Renal pelvis (tissue), 12 donors: ENCODE measurements at places on chromosomes 12 and 14.

- no peak for DNase-seq
Measured at GRCh38 chr12:119704065-119704747, 36.3 kb downstream of the PRKAB1 start.

DNA sequence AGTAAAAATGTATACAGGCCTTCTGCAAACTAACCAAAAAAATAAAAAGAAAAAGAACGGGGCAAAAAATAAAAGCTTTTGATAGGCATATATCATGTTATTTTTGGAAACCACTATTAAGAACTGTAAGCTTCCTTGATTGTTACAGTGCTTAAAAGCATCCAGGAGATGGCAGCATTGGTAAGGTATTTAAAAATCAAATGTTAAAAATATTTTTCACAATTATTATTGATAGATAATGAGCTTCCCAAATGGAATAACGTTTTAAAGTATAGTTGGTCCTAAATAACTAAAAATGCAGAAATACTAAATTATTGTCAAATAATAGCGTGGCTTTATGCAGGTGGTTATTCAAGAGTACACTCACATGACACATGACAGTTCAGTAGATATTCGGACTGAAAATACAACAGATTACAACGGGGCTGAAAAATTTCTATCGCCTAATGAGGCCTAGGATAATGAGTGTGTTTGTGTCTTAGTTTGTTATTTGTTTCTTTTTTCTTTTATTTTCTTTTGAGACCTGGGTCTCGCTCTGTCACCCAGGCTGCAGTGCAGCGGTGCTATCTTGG, 127.2 kb upstream of the ATF7IP start:
- DNase-seq = no peak

GRCh38 chr14:71658261-71658860, 273.9 kb upstream of the RGS6 start:
- DNase-seq = no peak

GRCh38 chr12:4960030-4960429, 50.3 kb downstream of the KCNA1 start:
- no peak for DNase-seq

- DNase-seq = peak; percentile 76
Measured at GRCh38 chr12:31371256-31371620, 45.3 kb upstream of the SINHCAF start.

DNA sequence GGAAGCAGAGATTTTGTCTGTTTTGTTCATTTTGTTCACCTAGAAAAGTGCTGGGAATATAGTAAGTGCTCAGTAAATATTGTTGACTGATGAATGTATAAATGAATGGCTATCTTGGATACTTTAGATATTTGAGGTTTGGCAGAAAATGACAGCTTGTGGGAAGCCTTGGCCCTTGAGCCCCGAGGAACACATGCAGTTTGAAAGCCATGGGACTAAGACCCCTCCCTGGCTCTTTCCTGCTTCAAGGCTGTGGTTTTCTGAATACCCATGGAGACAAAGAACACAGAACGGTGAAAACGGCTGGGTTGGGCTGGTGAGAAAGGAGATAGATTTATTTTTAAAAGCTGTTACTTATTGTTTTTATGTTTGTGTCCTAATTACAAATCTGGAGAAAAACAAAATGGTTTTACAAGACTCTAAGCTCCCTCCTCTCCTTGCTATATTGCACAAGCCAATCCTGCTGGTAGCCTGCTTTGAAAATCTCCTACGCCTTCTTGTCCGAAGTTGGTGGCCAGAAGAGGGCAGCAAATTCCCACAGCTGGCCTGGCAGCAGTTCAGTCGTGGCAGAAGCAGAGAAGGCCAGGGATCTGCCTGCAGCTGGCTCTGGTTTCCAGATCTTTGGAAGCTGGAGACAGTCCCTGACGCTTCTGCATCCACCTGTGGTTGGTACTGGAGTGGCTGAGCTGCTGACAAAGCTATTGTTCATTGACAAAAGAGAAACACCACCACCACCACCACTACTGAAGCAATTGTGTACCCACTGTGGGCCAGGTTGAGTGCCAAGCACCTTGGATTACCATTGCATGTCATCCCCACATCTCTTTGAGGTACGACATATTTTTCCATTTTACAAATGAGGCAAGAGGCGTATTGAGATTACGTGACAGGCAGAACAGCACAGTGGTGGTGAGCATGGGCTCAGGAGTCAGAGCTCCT, 5.2 kb upstream of the KRT85 start:
- peak; percentile 78 for DNase-seq

DNA sequence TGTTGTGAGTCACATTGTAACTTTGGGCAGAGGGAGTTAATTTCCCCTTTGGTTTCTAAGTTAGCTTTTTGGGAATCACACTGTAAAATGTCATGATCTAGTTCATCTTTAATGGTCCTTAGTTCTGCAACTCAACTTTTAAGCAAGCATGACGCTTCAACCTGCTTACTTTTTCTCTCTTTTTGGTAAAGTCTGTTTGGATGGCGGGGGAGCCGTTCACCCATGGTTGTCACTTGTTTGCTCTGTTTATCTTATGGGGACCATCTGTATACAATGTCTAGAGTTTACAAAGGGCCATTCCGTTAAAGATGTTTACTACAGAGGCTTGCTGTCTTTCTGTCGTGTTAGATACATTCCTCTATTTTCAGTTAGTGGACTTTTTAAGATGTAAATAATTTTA, 172.0 kb downstream of the SRGAP1 start:
- DNase-seq = no peak

DNA sequence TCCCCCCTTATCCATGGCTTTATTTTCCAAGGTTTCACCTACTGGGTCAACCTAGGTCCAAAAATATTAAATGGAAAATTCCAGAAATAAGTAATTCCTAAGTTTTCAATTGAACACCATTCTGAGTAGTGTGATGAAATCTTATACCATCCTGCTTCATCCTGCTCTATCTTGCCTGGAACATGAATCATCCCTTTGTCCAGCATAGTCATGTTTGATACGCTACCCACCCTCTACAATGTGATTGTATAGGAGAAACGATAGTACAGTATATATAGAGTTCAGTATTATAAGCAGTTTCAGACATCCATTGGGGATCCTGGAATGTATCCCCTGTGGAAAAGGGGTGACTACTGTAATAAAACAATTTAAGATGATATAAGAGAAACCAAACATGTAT, 62.2 kb downstream of the IFNG start:
- no peak for DNase-seq
